T-helper 1 cell treated with Interleukin-12 subunit alpha and Interleukin-12 subunit beta and Interleukin-4 antibody, amounts not matched to agents 30 ng/mL and 1 ng/mL, for 36 hours (primary cell): ENCODE measurements at places on chromosomes 6 and 20. TPM values are rescaled to one million over a fixed set of nuclear protein-coding genes. Genes with fewer than 3 reads are reported as not detected.

The CCN6 gene
- total RNA-seq, result not detected in 2 replicates

The CFAP61 gene
- total RNA-seq, result not detected in 2 replicates

The CST4 gene
- total RNA-seq, result not detected in 2 replicates

The GSTA3 gene
- not detected in 2 replicates for total RNA-seq

The KHDC1 gene
- total RNA-seq, result 2.6 and 2.9 TPM in 2 replicates

The PGC gene
- not detected in 2 replicates for total RNA-seq

The HDGFL1 gene
- total RNA-seq, result not detected in 2 replicates

The SUMO4 gene
- 17.3 and 18.7 TPM in 2 replicates for total RNA-seq

The SMLR1 gene
- total RNA-seq, result not detected in 2 replicates

The PROKR2 gene
- not detected in 2 replicates for total RNA-seq

The TRIM40 gene
- not detected in 2 replicates for total RNA-seq

The OPRM1 gene
- not detected in 2 replicates for total RNA-seq

The MYH7B gene
- 0.17 and 0.20 TPM in 2 replicates for total RNA-seq

The SCRT2 gene
- not detected in 2 replicates for total RNA-seq

The AIF1 gene
- 47.7 and 54.0 TPM in 2 replicates for total RNA-seq

The PRSS35 gene
- not detected in 2 replicates for total RNA-seq

The ECT2L gene
- not detected in 2 replicates for total RNA-seq

The NELFE gene
- 75.3 and 83.4 TPM in 2 replicates for total RNA-seq

The HCRTR2 gene
- not detected in 2 replicates for total RNA-seq

The RBPJL gene
- 0.17 TPM in 1 of 2 replicates, not detected in the other for total RNA-seq

The OR2B2 gene
- not detected in 2 replicates for total RNA-seq

The MYBL2 gene
- 78.2 and 78.7 TPM in 2 replicates for total RNA-seq

The MAS1 gene
- total RNA-seq, result not detected in 2 replicates

The ME1 gene
- total RNA-seq, result 0.07 TPM in 1 of 2 replicates, not detected in the other

The SPDEF gene
- not detected in 2 replicates for total RNA-seq

The CALHM4 gene
- total RNA-seq, result not detected in 2 replicates

The TOX2 gene
- total RNA-seq, result 16.0 and 17.2 TPM in 2 replicates

The HLA-DPB1 gene
- 93.9 and 99.1 TPM in 2 replicates for total RNA-seq

The SMPDL3A gene
- total RNA-seq, result 1.0 and 2.1 TPM in 2 replicates

The NR2E1 gene
- not detected in 2 replicates for total RNA-seq

The AVP gene
- total RNA-seq, result not detected in 2 replicates

The CDSN gene
- total RNA-seq, result not detected in 2 replicates

The HLA-DMB gene
- 15.9 and 19.2 TPM in 2 replicates for total RNA-seq

The C20orf96 gene
- 4.7 and 5.1 TPM in 2 replicates for total RNA-seq

The TGM2 gene
- 1.6 and 2.3 TPM in 2 replicates for total RNA-seq
